Calu3 (cell line): ENCODE measurements at places on chromosomes 12 and 14. TPM values are rescaled to one million over a fixed set of nuclear protein-coding genes. Genes with fewer than 3 reads are reported as not detected.
A peak's percentile ranks its signal among the peaks of the same experiment; 100 is the strongest.

YEATS4 gene
- total RNA-seq = 34.9 and 38.9 TPM in 2 replicates

EFCAB11 gene
- total RNA-seq = 23.6 and 29.4 TPM in 2 replicates

DNA sequence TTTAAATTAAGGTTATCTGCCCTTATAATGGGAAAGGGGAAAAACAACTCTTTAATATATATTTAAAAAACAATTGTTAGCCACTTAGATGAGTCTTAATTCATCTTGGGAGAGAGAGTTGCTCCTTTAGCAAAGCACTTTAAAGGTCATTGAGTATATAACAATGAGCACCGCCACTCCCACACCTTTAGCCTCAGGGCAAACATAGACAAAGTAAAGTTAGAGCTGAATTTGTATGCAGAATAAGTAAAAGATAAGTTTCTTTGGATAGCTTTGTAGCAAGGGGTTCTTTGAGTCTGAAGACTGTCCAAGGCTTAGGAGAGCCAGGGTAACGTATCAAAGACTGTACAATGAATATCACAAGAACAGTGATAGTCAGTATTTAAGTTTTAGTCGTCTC, 728.8 kb upstream of the LMO3 start:
- H3K27me3 ChIP-seq = no peaks in the 10 kb centered on the region
- no peak overlapping the region for H3K4me3 ChIP-seq
- peaks cover 16% of the 10 kb centered on the region for H3K4me1 ChIP-seq
- H3K27ac ChIP-seq = no peak overlapping the region

DNA sequence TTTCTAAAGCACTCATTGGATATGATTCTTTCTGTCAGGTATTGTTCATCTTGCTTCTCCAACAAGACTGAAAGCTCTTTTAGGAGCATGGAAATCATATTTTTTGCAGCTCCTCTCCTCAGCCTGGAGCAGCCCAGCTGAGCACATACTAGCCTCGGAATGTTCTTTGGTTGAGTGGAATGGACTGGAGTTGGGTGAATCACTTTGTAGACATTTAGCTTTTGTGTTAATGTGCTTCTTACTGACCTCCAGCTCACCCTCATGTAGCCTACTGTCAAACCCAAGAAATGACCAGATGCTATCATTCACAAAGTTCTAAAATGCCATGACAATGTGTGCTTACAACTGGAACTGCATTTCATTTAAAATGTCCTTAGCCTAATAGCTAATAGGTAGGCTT, 161.1 kb downstream of the NUAK1 start:
- peaks cover 2% of the 10 kb centered on the region for H3K27me3 ChIP-seq
- DNase-seq = no peak
- no peak overlapping the region for H3K4me3 ChIP-seq
- H3K4me1 ChIP-seq = no peaks in the 10 kb centered on the region
- H3K27ac ChIP-seq = no peak overlapping the region

DNA sequence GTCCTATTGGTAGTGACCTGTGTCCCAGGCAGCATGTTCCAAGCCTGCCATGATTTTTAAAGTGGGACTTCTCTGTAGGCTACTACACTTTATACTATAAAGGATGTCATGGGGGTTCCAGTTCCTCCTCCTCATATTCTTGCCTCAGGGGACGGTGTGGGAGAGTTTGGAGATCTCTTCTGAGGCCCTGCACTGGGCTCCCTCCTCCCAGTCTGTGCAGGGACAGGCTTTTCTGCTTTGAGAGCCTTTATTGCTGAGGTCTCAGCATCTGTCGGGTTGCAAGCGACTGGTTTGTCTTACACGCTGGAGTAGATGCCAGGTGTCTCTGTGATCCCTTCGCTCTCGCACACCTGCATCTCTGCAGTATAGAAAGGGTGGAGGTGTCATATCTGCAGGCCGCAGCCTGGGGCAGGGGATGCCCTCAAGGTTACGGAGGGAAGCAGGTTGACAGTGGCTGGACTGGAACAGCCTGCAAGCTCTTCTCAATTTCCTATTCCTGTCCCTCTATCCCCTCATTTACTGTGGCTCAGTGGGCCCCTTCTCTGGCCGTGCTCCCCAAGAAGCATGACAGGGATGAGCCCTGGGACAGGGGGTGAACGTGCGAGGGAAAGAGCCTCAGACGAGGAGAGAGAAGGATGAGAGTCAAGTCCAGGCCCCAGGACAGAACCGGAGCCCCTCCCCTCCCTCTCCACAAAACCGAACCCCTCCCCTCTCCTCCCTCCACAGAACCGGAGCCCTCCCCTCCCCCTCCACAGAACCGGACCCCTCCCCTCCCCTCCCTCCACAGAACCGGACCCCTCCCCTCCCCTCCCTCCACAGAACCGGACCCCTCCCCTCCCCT, 51.3 kb downstream of the SLC6A12 start:
- DNase-seq = no peak
- H3K36me3 ChIP-seq = peaks cover 5% of the 10 kb centered on the region
- H3K27me3 ChIP-seq = peaks cover 88% of the 10 kb centered on the region
- no peak overlapping the region for H3K4me3 ChIP-seq
- H3K27ac ChIP-seq = no peak overlapping the region

DNA sequence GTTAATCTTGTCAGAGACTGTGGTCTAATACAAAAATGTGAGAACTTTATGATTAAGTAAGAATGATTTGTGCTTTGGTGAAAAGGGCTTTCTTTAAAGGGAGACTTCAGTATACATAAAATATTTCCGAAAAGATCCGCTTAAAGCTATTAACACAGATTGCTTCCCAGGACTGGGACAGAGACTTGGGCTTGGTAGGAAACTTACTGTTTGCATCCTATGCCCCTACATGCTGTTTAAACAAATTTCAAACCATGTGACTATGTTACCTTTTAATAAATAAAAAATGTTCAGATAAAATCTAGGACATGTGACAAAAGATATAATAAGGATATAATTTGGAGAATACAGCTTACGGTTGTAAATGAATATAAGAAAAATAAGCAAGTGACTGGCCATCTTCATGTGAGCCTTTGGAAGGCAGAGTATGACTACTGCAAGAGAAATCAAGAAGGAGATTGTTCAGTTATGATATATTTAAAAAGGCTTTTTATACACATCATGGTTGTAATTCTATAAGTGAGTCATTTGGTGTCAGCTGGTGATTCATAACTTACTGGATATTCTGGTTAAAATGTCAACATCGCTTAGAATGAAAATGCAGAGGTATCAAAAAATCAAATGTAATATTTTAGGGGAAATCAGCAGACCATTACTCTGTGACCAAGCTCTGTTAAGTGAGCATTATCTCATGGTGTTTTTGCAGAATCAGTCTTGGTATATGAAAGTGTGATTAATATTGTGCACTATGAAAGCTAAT, 234.7 kb upstream of the E2F7 start:
- peak overlapping the region; percentile 50 for H3K27ac ChIP-seq
- no peaks in the 10 kb centered on the region for H3K36me3 ChIP-seq
- peaks cover 30% of the 10 kb centered on the region for H3K4me1 ChIP-seq
- H3K27me3 ChIP-seq = no peaks in the 10 kb centered on the region
